ENCODE measurements at places on chromosomes 6 and 20.
A peak's percentile ranks its signal among the peaks of the same experiment; 100 is the strongest.

- no peak for DNase-seq
Observed at GRCh38 chr6:110491644-110492317, 15.4 kb upstream of the SLC22A16 start.

DNA sequence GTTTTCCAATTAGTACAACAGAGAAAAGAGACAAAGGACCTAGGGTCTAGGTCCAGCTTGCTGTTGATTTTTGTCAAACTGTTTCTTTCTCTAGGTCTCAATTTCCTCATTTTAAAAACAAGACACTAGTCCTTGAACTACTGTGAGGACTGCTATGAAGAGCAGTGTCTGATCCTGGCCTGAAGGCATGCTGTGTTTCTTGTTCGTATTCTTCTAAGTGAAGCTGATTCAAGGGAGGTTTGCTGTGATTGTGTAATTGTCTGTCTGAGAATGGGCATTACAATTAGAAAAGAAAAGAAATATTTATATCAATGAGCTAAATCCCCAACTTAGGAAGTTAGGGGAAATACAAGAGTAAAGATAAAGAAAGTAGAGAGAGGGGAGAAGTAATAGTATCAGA is 228.2 kb upstream of the SUPT3H start:
- DNase-seq = no peak

DNA sequence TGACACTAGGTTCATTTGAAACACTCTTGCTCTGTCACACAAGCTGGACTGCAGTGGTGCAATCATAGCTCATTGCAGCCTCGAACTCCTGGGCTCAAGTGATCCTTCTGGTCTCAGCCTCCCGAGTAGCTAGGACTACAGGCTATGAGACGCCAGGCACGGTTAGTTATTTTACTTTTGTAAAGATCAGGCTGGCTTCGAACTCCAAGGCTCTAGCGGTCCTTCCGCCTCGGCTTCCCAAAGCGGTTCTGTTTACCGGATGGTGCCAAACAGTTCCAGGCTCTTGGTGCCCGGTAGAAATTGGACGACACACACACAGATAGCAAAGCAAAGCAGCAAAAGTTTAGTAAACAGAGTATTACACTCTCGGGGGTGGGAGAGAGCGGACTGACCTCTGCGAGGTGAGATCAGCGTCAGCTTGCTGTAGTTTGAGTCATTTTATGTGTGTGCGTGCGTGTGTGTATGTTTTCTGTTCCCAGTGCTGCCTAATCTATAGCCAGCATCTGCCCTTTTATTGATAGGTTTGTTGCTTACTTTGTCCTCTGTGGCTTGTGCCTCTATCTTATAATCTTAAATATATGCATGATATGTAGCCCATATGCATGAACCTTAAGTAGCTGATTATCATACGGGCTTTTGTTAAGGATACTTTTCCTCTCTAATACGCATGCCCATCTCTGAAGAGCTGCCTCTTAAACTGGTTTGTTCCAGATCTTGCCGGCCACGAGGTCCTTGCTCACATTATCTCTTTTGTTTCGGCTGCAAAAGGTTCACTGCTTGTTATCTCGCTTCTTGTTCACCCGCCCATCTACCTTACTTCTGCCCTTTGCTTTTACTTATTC is 75.2 kb downstream of the OR2B2 start:
- DNase-seq = peak; percentile 79

- DNase-seq = no peak
Observed at GRCh38 chr6:11952316-11952715, 59.8 kb upstream of the HIVEP1 start.

Data from EL (cell line).